ENCODE measurements at places on chromosomes 2 and 18. TPM values are rescaled to one million over a fixed set of nuclear protein-coding genes. Genes with fewer than 3 reads are reported as not detected.

DNA sequence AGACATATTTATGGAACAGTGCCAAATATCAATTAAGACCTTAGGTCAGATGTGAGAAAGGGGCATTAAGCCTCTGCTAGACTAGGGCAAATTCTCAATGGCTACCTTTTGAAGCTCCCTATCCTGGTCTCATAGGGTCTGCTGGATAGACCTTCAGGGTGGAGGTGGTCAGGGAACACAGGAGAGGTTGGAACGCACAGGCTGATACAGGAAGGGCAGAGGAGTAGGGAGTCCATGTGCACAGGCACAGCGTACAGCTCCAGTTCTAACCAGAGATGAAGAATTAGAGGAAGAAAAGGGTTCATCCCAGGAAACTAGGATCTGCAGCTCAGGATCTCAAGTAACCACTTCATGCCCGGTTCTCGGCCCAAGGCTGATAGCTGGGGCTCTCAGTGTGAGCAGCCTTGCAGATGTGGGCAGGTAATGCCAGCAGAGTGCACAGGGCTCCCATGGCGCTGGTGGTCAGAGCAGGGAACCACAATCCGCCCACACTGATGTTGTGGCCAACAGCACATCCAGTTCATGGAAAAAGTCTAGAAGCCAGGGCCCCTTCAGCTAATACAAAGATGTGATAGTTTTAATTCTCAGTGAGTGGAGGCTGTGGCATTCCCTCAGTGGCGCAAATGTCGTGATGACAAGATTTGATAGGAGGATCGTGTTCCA is 3.4 kb upstream of the EVA1A start:
- no peak for DNase-seq

DNA sequence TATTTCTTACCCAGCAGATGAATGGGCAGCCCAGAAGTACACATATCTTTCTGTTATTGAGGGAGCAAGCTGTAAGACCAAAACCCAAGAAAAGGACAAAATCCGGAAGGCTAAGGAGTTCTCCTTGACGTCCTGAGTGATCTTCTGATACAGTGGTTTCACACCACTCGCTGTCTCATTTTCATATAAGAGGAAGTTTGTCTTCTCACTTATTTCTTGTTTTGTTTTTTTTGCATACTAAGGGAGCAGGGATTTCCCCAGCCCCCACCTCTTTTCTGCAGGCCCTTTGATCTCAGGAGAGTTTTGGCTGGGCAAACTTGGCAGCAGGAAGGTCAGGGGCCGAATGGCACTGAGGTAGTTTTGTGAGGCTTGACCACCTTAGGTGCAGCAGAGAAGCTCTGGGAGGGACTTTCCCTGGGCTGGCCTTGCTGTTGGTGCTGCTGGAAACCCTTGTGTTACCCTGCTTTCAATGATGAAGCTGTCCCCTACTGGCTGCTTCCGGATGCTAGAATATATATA is 13.3 kb downstream of the CHRNA1 start:
- no peak for DNase-seq

VPS4B gene
- 40.0 TPM for total RNA-seq

RBM45 gene
- total RNA-seq, result 5.5 TPM

GRCh38 chr18:73151086-73151485 is 283.3 kb upstream of the NETO1 start:
- DNase-seq, result no peak

PLGLB2 gene
- total RNA-seq, result 0.85 TPM

- DNase-seq, result no peak
Measured at GRCh38 chr2:217399291-217399690, 539.4 kb upstream of the TNP1 start.

ATP5MC3 gene
- total RNA-seq, result 1,088 TPM

DNA sequence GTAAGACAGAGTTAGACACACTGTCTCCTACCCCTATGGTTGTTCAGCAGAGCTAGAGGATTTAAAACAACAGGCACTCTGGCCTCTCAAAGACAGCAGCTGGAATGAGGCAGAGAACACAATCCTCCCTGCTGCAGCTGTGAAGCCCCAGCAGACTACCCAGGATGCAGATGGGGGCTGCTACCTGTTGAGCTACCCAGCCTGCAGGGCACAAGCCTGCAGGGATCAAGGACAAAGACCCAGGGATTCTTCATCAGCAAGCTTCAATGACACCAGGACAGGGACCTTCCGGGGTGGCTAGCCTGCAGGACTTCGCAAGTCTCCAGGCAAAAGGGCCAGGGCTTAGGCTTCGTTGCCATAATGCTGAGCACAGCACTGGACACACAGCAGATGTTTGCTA is 27.2 kb downstream of the GALNT14 start:
- no peak for DNase-seq

DNA sequence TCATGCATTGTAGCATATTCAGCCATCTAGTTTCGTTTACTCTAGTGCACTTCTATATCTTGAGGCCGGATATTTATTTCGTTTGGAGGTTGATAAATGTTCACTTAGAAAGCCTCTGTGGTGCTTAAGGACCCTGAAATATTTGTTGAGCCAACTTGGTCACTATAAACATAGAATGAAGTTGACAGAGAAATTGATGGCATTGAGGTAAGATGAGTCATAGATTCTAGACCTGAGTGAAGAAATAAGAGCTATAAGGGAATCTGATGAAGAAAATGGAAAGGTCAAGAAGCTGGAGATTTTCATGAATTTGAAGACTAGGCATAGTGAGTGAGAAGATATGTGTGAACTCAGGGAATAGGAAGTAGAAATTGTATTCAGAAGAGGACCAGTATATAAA is 35.9 kb downstream of the EPC2 start:
- DNase-seq, result no peak

BOLL gene
- total RNA-seq, result not detected

OTOS gene
- not detected for total RNA-seq

MREG gene
- 0.18 TPM for total RNA-seq

GRCh38 chr2:241121008-241121407 is 18.9 kb upstream of the MTERF4 start:
- no peak for DNase-seq

MC4R gene
- not detected for total RNA-seq

RAPGEF4 gene
- total RNA-seq, result 11.0 TPM

DNA sequence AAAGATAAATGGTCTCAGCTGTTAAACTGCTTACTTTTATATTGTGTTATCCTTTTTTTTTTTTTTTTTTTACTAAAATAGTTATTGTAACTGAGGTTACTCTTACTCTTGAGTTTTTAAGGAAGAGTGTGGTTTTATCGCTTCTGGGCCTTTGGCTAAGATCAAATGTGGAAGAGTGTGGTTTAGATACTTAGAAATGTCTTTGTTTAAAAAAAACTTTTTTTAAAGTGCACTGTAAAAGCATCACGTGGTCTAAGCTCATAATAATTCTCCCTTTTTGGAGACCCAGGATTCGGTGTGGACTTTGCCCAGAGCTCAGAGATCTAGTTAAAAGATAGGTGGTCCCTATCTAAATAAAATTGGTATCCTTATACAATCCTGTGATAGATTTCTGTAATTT is 11.9 kb upstream of the OXER1 start:
- DNase-seq, result no peak

TLX2 gene
- total RNA-seq, result not detected

GRCh38 chr2:165645930-165646831 is 147.9 kb downstream of the GALNT3 start:
- DNase-seq, result no peak

DNA sequence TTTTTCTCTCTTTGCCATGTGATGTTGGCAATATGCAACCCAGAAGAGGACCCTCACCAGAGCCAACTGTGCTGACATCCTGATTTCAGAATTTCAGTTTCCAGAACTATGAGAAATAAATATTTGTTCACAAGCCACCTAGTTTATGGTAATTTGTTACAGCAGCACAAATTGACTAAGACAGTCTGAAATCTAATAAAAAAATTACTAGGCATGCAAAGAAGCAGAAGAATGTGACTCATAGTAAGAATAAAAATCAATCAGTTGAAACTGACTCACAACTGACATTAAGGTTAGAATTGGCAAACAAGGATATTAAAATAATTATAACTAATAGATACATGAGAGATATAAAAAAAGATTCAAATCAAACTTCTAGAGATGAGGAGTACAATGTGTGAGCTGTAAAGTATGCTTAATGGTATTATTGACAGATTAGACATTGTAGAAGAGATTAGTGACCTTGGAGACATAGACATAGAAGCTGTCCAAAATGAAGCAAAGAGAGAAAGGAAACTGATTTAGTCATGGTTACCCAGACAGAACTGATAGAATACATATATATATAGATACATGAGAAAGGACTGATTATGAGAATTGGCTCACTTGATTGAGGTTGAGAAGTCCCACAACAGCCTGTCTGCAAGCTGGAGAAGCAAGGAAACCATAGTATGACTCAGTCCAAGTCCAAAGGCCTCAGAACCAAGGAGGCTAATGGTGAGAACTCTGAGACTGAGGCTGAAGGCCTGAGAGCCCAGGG is 27.8 kb upstream of the TTC39C start:
- no peak for DNase-seq

DNA sequence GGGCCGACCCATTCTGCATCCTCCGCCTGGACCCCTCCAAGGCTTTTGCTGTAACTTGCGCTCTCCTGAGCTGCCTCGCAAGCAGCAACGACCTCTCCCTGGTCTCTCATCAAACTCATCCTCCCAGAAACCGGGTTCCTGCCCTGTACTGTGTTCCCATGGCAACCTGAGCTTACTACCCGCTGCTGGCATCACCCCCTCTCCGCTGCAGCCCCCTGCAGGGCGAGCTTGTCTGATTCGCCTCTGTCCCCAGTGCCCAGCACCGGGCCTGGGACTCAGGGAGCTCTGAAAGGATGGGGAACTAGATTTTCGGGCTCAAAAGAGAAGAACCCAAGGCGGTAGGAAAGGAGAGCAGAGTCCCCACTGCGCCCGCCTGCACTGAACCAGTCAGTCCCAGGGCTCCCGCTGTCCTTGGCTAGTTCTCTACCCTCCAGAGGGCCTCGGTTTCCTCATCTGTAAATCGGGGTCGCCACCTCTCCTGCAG is 463 bp downstream of the HS1BP3 start:
- peak; percentile 69 for DNase-seq

SOX11 gene
- total RNA-seq, result 5.6 TPM

DNA sequence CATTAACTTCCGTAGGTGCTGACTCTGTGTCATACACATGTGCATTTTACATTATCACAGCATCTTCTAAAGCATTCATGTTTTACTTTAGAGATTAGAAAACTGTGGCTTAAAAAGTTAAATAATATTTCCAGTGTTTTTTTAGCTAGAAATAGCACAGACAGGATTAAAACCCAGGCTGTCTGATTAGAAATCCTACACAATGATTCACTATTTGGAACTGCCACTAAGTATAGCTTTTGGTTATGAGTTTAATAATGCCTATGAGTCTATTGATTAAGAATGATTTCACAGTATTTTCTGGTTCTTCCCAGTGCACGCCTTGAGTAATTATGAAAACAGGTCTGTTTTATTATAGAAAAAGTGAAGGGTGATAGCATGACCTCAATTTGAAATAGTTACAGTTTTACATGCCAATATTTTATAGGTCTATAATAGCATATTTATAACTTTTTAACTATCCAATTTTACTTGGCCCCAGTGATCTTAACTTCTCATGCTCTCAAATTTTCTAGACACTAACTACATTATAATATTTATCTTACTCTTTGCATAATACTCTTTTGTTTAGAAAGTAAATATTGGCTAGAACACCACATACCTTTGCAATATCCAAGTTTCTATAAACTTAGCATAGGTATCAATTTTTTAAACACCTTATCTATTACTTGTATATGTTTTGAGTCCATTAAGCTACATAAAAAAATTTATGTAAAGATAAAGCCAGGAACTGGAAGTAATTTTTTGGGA is 313.2 kb downstream of the RND3 start:
- no peak for DNase-seq

MYO5B gene
- 2.3 TPM for total RNA-seq

GRCh38 chr18:3104190-3105054 is 91.5 kb upstream of the LPIN2 start:
- no peak for DNase-seq

CYP27A1 gene
- total RNA-seq, result 3.7 TPM

- no peak for DNase-seq
Measured at GRCh38 chr2:130776550-130776949, 21.2 kb downstream of the AMER3 start.

DNA sequence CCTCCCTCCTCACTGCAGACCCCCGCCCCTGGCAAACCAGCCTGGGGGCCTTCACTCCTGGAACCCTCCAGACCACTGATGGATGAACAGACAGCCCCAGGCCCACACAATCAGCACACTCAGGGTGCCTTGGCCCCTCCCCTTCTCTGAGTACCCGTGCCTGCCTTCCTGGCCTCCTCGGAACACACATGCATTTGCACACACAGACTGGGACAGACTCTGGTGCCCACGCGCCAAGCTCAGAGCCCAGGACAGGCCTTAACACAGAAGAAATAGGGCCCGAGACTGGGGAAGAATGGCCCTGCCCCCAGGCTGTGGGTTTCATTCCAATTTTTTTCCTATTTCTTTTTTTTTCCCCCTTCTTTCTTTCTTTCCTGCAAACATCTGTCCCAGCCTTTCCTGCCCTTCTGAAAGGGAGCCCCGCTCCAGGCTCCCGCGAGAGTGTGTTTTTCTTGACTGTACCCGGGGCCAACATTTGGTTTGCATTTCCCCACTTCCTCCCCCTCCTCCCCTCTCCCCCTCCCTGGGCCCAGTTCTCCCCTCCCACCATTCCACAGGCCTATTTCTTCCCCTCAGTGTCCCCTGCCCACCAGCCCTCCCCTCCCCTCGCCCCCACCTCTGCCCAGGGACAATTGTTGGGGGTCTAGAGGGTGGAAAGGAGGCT is 618 bp upstream of the TNS1 start:
- no peak for DNase-seq

MEP1B gene
- not detected for total RNA-seq

DNA sequence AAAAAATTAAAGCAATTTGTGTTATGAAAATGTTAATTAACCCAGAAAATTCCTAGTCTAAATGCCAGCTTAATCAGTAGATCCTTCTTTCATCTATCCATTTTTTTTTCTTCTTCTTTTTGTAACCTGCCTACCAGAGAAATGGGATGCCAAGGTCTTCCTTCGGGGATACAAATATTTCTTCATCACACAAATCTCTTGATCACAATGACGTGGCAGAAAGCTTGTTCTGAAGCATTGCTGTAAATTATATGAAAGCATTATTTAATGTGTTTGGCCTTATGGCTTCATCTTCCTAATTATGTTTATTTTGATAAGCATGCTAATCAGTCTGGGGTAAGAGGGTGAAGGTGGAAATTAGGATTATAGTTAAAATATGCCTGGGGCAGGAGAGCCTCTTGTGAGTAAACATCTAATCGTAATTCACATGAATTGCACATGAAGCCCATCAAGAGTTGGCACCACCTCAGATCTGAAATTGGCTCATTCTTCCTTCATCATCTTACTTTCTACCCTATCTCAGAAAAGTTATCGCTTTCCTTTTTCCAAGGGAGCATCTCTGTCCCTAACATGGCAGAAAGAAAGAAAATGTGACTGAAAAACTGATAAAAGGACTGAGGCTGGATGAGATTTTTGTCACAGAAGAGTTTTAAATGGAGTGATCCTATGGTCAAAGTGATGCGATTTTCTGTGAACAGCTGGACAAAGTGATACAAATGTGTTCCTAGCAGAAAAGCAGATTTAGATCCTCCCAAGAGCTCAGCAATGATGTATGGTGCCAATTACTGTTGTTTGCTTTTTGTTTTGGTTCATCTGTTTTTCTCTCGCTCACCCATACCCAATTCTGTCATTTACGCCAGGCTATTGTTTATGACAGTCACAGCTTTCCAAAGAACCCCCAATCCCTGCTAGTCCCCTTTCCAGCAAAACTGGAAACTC is 76.9 kb upstream of the PMAIP1 start:
- DNase-seq, result no peak

- DNase-seq, result no peak
Measured at GRCh38 chr2:46332686-46333281, 35.6 kb downstream of the EPAS1 start.

All from heart left ventricle (tissue), 16 donors.